ENCODE measurements at places on chromosomes 7 and 10. TPM values are rescaled to one million over a fixed set of nuclear protein-coding genes. Genes with fewer than 3 reads are reported as not detected.

DNA sequence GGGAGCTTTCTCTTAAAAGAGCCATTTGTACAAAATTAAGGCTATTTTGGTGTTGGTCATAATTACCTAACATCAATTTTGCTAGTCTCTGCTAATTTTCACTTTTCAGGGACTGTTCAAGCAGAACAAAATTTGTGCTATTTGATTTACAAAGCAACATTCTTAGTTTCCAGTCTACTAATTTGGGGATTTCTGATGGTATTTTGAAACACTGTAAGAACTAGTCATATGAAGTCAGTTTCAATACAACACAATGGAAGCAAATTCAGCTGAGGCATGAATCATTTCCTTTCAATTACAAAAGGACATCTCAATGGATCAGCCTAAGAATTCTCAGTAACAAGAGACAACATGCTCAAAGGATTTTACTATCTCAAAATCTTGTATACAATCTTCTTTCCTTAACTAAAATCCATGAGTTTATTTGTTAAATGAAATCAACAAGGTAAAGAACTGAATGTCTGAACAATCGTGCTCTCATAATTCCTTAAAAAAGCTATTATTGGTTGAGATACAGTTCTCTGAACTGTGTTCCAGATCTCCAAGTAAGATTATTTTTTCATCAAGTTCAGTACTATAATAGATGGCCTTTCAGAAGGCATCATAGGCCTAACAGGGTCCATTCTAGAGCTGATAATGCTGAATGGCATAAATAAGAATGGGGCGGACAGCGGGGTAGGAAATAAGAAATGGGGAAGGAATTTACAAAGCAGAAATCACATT is 144.6 kb downstream of the NRCAM start:
- no peak for DNase-seq

DNA sequence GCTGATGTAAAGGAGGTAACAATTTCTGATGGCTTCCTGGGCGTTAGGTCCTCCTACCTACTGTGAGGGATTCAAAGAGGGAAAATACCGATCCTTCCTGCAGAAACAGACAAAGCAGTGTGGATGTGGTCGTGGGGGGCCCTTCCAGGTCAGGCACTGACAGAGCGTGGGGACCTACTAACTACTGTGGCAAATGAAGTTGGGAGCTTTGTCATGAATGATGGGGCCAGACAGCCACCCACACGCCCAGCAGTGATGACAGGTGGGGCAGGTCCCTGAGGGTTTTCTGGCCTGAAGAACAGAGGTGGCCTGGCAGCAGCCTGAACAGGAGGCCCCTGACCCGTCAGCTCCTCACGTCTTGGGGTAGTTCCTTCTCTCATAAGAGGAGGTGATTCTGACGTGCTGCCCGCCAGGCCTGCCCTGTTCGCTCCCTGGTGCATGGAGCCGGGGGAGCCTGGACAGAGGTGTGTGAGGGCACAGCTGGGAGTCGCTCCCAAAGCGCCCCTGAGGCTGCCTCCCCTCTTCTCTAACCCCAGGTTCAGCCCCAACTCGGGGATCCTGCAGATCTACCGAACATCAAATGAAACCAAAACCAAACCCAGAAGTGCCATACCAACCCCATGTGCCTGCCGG is 4.2 kb downstream of the ATP6V0E2 start:
- DNase-seq = no peak

DNA sequence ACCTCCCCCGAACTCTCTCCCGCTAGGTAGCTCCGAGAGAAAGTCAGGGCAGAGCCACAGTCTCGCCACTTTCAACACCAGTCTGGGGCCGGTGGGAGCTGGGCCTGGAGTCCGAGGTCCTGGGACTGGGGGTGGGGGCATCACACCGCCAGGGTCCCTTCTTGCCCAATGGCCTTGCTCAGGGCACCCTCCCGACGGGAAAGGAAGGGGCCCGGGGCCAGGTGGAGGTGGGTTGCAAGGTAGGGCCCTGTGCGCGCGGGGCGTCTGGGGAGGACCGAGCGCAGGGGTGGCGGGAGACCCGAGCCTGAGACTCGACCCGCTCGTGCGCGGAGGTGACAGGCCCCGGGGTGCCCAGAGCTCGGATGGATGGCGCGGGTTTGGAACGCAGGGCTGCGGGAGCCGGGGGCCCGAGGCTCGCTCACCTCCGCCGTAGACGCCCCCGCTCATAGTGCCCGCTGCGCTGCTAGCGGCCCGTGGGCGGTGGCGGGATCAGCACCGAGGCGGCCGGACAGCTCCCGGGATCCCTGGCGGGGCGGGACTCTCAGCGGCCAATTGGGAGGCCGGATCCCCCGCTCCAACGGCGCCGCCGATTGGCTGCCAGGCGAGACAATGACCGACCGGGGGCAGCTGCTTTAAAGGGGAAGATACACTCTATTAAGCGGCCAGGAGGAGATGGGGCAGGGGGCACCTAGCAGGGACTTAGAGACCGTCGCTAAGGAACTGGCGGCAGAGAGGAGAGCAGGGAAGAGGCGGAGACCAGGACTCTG is at the start of gene ACTL6B:
ACTL6B (minus strand) TSS at position 541 of the 767 bp plus-strand sequence; CDS start at position 447, 94 bp downstream.
- no peak for DNase-seq

GRCh38 chr10:3772361-3773171 is 12.4 kb downstream of the KLF6 start:
- DNase-seq = no peak

- DNase-seq = no peak
Measured at GRCh38 chr10:21599582-21599981, 65.5 kb downstream of the MLLT10 start.

- DNase-seq = no peak
Measured at GRCh38 chr7:106216517-106216922, 68.3 kb downstream of the NAMPT start.

- no peak for DNase-seq
Measured at GRCh38 chr7:20310963-20311742, 19.5 kb upstream of the ITGB8 start.

GRCh38 chr10:5805711-5806110 is 7.5 kb downstream of the GDI2 start:
- no peak for DNase-seq

- no peak for DNase-seq
Measured at GRCh38 chr10:127142136-127142535, 54.3 kb downstream of the INSYN2A start.

DNA sequence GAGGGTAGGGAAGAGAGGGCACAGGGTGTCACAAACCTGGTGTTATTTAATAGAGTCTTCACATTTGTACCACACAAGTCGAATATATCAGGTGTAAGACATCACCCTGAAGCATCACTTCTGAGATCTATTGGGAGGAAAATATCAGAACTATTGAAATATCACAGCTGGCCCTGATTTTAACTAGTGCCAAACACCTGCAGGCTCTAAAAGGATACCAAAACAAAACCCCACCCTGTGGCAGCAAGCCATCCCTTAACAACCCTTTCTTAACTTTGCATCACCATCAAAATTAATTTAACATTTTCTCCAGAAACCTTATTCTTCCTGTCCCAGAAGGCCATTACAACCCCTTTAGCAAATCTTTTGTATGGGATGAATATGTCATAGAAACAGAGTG is 365.4 kb downstream of the SUGCT start:
- DNase-seq = no peak

GRCh38 chr7:139861803-139862202 is 32.7 kb downstream of the TBXAS1 start:
- no peak for DNase-seq

DNA sequence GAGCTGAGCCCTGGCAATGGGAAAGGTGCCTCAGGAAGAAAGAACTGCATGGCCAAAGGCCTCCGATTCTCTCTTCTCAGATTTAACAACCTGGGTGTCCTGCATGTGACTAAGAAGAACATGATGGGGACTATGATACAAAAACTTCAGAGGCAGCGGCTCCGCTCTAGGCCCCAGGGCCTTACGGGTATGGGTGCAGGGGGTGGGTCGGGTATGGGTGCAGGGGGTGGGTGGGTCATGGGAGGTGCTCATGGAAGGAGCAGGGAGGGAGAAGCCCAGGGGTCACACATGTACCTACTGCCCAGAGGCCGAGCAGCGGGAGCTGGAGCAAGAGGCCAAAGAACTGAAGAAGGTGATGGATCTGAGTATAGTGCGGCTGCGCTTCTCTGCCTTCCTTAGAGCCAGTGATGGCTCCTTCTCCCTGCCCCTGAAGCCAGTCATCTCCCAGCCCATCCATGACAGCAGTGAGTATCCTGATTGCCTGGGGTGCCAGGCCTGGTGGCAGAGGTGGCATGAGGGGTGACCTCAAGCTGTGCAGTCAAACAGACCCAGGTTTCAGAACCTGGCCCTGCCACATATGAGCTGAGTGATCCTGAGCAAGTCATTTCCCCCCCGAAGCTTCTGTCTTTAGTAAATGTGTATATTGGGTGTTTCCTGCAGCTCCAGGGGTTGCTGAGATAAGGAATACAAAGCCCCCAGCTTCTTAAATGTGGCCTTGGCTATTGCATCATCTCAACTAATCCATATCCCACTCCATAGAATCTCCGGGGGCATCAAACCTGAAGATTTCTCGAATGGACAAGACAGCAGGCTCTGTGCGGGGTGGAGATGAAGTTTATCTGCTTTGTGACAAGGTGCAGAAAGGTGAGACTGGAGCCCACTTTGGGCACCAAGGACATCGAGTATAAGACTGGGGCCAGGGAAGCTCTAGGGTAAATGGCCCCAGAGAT is 2.0 kb downstream of the NFKB2 start:
- no peak for DNase-seq

DNA sequence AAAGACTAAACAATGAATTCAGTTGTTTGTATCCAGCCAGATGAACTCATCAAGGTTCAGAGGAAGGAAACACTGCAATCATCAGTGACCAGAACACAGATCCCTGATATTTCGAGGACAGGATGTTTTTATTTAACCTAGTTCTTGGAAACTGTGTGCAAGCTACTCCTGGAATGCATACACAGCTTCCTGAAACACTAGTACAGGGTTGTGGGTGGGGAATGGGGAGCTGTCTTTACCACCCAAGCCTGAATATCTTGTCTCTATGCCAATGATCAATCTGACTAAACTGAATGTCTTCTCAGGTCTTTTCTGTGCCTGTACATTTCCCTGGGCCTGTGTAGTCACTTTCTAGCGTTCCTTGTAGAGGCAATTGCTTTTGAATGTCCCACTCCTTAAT is 374.6 kb downstream of the CALN1 start:
- no peak for DNase-seq

DNA sequence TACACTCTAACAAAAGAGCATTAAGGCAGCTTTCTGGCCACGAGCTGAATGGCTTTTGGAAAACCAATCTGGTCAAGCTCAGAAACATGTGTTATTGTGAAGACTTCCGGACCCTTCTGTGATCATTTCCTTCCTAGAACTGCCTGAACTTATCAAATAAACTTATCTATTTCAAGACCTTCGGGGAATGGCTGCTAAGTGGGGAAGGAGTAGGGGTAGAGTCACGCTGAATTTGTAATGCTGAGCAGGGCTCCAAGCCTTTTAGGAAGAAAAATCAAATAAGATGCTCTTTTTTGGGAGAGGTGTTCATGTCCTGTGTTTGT is 56.6 kb downstream of the PAPSS2 start:
- DNase-seq = no peak

- no peak for DNase-seq
Measured at GRCh38 chr10:52232561-52233350, 81.3 kb upstream of the DKK1 start.

- peak; percentile 24 for DNase-seq
Measured at GRCh38 chr10:99292159-99292558, 37.0 kb upstream of the CNNM1 start.

DNA sequence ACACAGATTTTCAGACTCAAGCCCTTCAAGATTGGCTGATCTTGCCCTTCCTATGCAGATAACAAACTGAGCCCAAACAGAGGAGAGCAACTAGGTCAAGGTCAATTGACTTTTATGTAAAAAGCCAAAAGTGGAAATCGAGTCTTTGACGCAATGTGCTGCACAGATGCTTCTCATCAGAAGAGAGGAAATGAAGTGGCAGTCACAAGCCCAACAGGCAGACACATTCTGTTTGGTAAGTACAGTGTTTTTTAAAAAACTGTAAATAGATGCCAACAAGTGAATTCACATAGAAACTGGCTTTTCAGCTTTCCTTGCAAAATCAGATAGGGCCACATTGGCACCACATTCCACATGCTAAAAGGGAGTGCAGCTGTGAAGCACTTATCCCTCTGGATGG is 606.6 kb downstream of the KCNMA1 start:
- no peak for DNase-seq

DNA sequence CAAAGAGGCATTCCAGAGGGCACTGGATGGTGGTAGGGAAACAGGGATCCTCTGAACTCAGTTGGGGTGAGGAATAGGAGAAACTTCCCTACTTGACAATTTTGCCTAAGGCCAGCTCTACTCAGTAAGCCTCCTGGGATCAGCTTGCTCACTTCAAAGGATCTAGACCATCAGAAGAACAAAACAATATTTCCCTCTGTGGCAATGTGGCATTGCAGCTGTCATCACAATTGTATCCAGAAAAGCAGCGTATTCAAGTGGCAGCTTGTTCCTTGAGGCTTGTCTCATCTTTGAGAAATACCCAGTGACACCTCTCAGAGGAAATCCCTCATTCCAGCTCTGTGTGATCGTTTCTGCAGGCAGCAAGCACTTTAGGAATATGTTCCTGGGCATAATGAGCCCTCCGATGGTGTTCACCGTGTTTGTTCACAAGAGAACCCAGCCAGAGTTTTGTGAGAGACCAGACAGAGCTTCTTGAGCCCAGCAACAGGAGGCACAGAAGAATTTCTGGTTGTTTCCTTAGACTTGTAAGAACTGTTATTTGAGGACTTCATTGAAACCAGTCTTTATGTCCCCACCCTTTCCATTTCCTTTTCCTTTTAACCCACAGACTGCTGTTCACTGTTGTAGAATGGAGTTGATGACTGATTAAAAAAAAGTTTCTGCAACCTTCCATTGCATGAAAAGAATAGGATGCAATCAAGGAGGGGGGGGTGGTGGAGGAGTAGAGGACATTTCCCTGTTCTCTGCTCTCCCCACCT is 747.3 kb downstream of the LRMDA start:
- no peak for DNase-seq

DNA sequence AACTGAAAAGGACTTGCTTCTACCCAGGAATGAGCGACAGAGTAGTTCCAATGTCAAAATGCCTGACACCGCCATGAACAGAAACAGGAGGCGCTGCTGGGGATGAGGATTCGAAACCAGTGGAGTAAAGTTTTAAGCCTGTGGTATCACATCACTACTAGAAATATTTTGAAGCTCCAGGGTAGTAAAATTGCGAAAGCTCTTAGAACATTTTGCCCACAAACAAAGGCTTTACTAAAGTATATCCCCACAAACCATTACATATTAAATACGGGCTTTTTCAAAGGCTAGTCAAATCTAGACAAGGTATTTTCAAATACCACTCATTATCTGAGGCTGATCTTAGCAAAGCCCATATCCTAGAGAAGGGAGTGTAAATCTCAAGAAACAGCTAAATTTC is 2.4 kb downstream of the PRDX3 start:
- DNase-seq = no peak

RAB19 gene
- polyA plus RNA-seq = not detected

KLLN gene
- polyA plus RNA-seq = 0.27 TPM

MUC3A gene
- 0.10 TPM for polyA plus RNA-seq

RAMP3 gene
- 3.4 TPM for polyA plus RNA-seq

SPOCK2 gene
- polyA plus RNA-seq = 3.4 TPM

ADCY1 gene
- 9.9 TPM for polyA plus RNA-seq

OR2A5 gene
- polyA plus RNA-seq = not detected

CALD1 gene
- 98.8 TPM for polyA plus RNA-seq

All from forelimb muscle (tissue), 1 donor.